IPS DF 6.9 (cell line): ENCODE measurements at places on chromosomes 3 and 15.

GRCh38 chr15:63048776-63049665 is 6.5 kb downstream of the TPM1 start:
- no peaks in the 10 kb centered on the region for H3K27me3 ChIP-seq
- H3K36me3 ChIP-seq = peaks cover 15% of the 10 kb centered on the region
- H3K4me1 ChIP-seq = peaks cover 4% of the 10 kb centered on the region
- no peak for DNase-seq
- peak overlapping the region; percentile 22; the same call in 1 of the 2 replicates for H3K4me3 ChIP-seq

- H3K36me3 ChIP-seq = no peaks in the 10 kb centered on the region
- H3K27ac ChIP-seq = no peak overlapping the region
- no peak overlapping the region for H3K4me3 ChIP-seq
These were observed 255.7 kb downstream of the MBNL1 start for GRCh38 chr3:152524198-152525140.

GRCh38 chr3:44208568-44208967 is 33.1 kb upstream of the TOPAZ1 start:
- H3K36me3 ChIP-seq = no peaks in the 10 kb centered on the region
- no peak overlapping the region for H3K27ac ChIP-seq
- H3K27me3 ChIP-seq = no peaks in the 10 kb centered on the region
- no peak for DNase-seq
- H3K4me1 ChIP-seq = no peaks in the 10 kb centered on the region

GRCh38 chr15:74791007-74791406 is 9.1 kb downstream of the CSK start:
- no peaks in the 10 kb centered on the region for H3K27me3 ChIP-seq
- no peaks in the 10 kb centered on the region for H3K36me3 ChIP-seq
